ENCODE measurements at places on chromosomes 4 and X.

DNA sequence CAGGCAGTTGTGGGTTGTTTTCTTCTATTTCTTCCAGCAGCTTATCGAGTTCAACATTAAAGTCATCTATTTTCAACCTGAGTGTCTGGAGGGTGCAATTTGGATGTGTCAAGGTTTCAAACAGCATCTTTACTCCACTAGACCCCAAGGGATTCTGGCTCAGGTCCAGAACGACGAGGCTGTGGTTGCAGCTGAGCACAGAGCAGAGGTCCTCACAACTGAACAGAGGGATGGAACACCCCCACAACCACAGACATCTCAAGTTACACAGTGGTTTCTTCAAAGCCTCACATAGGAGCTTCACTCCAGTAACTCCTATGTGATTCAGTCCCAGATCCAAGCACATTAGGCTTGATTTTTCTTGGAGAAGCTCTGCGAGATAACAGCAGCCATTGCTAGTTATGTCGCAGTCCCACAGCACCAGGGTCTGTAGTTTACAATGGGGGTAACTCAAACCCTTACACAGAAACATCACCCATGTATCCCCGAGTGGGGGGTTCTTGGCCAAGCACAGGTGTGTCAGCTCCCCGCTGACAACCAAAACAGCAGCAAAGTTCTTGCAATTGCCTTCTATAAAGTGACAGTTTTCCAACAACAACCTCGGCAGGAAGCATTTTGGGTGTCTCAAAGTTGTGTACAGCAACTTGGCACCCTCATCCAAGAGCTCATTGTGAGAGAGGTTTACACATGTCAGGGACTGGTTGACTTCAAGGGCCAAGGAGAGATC lies 2.8 kb downstream of the NLRP2B start:
- no peak for DNase-seq

DNA sequence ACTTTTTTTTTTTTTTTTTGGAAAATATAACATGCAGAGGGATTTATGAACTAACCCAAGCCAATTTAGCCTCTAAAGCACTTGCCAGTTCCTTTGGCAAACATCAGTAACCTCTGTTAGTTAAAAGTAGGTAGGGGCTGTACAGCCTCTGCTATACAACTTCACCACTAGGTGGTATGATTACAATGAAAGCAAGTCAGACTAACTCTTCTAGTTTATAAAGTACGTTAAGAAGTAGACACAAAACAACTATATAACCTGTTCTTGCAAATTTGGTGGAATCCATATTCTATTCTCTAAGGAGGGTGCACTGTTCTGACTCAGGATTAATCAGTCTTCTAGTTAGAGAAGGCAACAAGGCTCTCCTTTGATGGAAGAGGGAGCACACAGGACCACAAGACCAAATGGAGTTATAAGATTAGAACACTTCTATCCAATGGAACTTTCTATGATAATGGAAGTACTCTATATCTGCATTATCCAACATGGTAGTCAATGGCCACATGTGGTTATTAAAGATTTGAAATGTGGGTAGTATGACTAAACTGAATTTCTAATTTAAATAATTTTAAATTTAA lies 12.8 kb downstream of the AIMP1 start:
- DNase-seq, result no peak

DNA sequence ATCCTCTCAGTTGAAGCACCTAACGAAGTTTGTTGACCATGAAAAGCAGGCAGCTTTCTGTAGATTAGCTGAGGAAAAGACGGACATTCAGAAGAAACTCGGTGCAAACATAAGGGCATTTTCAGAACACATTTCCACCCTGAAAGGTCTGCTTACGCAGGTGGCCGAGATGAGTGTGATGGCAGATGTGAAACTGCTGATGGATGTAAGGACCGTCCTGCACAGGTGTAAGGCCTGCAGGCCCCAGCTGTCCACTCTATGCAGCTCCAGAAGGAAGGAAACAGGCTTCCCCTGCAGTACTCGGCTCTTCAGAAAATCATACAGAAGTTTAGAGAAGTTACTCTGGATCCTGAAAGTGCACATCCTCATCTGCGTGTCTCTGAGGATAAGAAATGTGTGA lies 20.8 kb upstream of the TRIM60 start:
- DNase-seq, result no peak

- no peak for DNase-seq
These were observed 1540.1 kb upstream of the PCDH10 start for GRCh38 chr4:131609039-131609438.

- peak; percentile 26 for DNase-seq
These were observed 91.7 kb downstream of the PPP1R2C start for GRCh38 chrX:42686296-42686695.

DNA sequence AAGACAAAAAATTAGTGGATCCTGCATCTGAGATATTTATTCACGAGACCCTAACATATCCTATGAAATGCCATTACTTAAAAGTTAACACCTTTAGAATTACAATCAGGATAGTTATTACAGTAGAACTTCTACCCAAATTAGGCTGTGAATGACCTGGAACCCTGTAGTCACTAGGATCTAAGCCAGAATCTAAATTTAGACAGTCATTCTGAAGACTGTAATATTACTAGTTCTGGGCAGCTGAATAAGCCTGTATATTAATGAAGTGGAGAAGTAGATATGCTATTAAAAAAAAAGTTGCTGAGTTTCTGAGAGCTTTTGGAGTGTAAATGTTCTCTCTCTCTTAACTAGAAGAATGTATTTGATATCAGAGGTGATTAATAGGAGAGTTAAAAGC lies 67.0 kb downstream of the FAM13A start:
- DNase-seq, result no peak

DNA sequence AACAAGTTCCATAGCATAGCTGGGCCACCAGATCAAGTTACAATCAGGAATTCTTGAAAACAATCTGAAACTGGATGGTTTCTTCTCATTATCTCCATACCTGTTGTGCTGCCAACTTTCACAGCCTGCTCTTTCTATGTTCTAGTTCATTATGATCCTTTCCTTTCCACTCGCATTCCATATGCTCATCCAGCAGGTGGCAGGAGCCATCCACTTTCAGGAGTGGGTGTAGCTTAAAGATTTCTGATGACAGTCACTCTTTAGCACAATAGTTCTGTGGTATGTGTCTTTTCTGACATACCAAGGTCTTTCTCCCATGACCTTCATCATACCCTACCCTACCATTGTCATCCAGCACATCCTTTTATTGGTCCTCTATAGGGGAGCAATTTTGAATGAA lies 46.4 kb downstream of the PAGE2 start:
- no peak for DNase-seq

DNA sequence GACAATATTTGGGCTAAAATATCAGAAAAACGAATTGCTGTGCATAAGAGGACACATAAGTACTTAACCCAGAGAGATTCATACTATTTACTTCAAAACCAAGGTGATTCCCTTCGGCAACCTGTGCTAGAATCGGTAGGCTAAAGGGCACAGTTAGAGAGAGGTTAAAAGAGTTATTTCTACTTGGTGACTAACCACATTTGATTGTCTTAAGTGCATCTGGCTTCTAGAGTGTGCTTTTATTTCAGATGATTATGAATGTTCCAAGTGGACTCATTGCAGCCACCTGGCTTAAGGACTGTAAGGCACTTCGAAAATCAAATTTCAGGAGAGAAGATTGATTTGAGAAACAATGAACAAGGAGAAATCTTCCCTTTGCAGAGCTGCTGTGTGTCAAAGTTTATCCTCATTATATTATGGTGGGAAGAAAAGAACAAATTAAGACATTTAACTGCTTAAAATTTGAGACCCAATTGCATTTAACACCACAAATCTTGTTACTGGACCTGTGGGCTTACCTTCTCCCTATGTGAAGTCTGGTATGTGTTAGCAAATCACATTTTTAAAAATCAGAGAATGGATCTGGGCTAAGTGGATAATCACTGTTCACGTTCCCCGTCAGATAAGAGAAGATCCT lies 34.0 kb downstream of the PHOX2B start:
- no peak for DNase-seq

GRCh38 chrX:74911494-74911893 lies 13.8 kb downstream of the NEXMIF start:
- DNase-seq, result no peak

GRCh38 chrX:78624962-78625909 lies 33.9 kb downstream of the RTL3 start:
- no peak for DNase-seq

GRCh38 chr4:8728536-8729407 lies 136.2 kb downstream of the CPZ start:
- no peak for DNase-seq

DNA sequence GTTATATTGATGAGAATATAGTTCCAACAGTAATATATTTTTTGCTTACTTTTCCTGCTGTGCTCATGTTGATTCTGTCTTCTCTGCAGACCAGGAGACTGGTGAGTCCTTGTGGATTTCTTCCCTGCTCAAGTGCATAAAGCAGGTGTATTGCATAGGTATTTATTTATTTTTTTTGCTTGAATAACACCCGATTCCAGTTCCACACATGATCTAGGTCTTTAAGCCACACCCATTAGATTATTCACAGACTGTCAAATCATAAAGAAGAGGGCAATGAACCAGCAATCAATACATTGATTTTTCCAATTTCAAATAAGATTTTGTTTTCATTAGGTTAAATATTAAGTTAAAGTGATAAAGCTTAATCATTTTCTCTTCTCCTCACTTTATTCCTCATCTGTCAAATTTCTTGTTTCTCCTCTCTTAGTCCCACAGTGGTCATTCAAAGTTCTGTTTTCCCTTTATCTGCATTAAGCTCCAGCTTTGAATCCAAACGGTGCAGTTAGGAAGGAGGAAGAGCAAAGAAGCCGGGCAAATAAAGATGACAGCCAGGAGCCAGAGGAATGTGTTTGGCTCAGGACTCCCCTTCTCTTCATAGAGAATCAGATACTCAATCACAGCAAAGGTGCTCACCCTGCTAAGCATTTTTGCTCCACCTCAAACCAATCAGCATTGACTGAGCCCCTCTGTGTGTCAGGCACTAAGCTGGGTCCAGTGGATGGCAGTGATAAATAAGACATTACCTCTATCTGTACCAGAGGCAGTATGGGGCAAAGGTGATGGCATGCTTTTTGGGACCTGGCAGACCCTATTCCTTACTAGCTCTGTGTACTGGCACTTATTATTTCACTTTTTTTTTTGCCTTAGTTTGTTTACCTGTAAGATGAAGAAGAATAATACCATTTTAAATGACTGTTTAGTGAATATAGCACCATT lies at the start of gene ADH1A:
Gene ADH1A, minus strand, starts transcription at position 138 of the 939 bp plus-strand sequence. Its CDS starts 71 bp downstream, at position 67.
- DNase-seq, result no peak

DNA sequence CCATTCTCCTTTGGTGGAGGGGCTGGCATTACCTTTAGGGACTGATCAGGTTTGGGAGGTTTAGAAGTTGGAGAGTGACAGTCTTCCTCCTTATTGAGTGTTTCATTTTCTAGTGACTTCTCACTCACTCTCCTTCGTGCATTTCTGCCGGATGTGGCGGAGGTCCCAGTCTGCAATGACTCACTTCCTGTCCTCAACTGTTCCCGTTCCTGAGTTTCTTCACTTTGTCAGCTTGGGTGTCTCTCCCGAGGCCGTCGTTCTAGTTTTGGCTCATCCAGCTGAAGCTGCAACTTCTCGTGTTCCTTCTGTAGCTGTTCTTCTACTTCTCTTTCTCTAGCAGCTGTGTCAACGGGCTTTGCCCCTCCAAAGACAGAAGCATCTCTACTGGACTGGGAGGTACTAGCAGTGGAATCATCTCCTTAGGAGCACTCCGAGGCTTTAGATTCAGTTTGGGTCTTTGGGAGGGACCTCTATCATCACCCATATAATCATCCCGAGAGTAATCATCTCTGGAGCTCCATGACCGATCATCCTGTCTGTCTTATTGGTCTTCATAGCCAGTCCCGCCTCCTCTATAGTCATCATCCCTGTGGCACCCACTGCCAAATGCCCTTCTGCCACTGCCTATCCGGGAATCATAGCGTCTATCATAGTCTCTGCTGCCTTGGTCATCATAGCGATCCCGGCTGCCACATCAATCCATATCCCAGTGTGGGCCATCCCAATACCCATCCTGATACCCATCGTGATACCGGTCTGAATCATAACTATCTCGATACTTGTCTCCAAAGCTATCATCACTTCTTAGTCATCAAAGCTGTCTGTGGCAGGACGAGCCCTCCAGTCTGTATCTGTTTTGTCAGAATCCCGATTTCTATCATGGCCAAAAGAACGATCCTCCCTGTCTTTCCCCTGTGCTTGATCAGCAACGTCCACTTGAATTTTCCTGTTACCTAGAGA lies 35.3 kb upstream of the VSIG4 start:
- DNase-seq, result no peak

GRCh38 chrX:101655534-101655933 lies 4.1 kb downstream of the ARMCX2 start:
- no peak for DNase-seq

DNA sequence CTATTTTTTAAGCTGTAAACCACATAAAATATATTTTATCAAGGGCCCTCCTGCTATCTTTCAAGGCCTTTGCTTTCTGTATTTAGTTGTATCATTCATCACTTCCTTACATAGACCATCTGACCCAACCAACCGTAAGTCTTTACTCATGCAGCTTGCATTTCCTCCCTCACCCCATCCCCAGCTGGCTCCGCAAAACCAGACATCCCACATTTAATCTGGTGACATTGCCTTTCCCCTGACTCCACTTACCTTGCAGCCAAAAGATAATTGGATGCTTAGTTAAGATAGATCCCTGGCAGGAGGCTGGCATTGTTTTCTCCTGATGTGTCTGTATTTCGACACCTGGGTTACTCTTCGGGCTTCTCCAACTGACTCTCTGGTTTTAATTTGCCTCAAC lies 183.7 kb upstream of the LDB2 start:
- peak; percentile 57 for DNase-seq

DNA sequence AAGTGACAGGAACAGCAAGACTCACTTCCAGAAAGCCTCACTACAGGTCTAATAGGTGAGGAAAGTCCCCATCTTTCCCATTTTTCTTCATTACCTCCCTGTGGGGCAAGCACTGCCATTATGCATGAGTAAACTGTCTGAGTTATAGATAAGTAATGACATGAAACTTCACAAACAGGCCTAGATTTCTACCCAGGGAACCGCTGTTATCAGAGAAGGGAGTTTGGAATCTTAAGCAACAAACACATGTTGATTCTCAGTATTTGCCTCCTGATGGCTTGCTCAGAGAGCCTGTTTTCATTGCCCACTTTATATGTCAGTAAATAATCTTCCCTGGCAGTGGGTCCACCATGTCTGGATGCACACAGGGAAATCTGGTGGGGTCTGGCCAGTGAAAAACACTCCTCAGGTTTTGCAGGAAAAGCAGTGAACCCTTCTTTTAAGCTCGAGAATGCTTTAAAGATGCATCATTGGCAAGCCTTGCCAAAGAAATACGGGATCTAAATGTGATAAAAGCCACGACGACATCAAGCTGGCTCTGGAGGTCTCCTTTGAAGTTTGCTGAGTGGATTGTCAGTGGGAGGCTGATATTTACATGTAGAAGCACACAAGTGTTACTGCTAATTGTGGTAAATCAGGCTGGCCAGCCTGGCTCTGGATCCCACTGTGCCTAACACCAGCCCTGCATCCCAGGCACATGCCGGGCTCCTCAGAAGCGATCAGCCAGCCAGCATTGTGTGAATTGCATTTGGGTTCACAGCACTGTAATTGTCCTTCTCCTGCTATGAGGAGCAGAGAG lies 25.2 kb downstream of the PDGFRA start:
- no peak for DNase-seq

GRCh38 chr4:105858466-105859040 lies 36.7 kb upstream of the NPNT start:
- DNase-seq, result no peak
